ENCODE measurements at places on chromosomes 16 and 17.

GRCh38 chr16:57185446-57185944 lies 344 bp downstream of the PSME3IP1 start:
- DNase-seq: peak; percentile 49

- DNase-seq: no peak
These were observed 70.0 kb downstream of the WSCD1 start for GRCh38 chr17:6140188-6140587.

DNA sequence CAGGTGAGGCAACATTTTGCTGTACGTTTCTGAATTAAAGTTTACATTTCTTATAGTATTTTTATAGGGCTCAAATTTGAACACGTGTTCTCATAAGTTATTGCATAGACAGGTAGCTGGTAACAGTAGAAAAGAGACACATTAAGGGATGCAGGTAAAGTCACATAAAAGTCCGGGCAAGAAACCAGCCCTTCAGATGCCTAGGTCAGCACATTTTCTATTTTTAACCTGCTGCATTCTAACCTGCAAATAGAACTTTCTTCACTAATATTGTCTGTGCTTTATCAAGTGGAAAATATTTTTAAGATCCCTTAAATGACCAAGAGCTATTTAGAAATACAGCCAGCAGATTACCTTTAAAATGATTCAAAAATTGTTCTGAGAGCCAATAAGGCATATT lies 307.4 kb upstream of the AXIN2 start:
- no peak for DNase-seq

- no peak for DNase-seq
These were observed 133.9 kb downstream of the PITPNC1 start for GRCh38 chr17:67511012-67511411.

- peak; percentile 86 for DNase-seq
These were observed 33.9 kb downstream of the BAHCC1 start for GRCh38 chr17:81428948-81429774.

- DNase-seq: no peak
These were observed 24.4 kb upstream of the WSCD1 start for GRCh38 chr17:6045621-6046357.

DNA sequence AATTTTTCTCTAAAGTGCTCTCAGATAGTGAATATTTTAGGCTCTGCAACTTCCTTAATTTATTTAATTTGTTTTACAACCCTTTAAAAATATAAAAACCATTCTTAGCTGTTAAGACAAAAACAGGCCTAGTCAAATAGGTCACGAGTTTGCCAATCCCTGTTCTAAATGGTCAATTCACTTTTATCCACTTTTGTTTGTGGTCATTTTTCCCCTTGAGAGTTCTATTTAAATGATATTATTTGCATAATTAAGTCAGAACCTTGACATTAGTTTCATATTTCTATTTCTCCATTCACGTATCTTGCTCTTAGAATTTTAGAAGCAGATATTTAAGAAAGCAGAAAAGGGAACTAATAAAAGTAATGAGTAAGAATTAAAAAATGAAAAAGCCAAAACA lies 4.0 kb downstream of the AMFR start:
- DNase-seq: no peak

GRCh38 chr17:41133880-41134735 lies 6.2 kb downstream of the KRTAP4-6 start:
- DNase-seq: no peak

- peak; percentile 54 for DNase-seq
These were observed 72.2 kb downstream of the XPO6 start for GRCh38 chr16:28139530-28139929.

GRCh38 chr17:8315764-8316217 lies 5.8 kb downstream of the ARHGEF15 start:
- DNase-seq: no peak

- no peak for DNase-seq
These were observed 18.2 kb upstream of the BHLHA9 start for GRCh38 chr17:1251866-1252608.

DNA sequence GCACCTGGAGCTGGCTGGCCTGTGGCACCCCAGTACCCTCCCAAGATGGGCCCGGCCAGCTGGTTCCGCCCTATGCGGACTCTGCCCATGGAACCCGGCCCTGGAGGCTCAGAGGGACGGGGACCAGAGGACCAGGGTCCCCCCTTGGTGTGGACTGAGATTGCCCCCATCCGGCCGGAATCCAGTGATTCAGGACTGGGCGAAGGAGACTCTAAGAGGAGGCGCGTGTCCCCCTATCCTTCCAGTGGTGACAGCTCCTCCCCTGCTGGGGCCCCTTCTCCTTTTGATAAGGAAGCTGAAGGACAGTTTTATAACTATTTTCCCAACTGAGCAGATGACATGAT lies 12.0 kb downstream of the TBX21 start:
- DNase-seq: peak; percentile 15

DNA sequence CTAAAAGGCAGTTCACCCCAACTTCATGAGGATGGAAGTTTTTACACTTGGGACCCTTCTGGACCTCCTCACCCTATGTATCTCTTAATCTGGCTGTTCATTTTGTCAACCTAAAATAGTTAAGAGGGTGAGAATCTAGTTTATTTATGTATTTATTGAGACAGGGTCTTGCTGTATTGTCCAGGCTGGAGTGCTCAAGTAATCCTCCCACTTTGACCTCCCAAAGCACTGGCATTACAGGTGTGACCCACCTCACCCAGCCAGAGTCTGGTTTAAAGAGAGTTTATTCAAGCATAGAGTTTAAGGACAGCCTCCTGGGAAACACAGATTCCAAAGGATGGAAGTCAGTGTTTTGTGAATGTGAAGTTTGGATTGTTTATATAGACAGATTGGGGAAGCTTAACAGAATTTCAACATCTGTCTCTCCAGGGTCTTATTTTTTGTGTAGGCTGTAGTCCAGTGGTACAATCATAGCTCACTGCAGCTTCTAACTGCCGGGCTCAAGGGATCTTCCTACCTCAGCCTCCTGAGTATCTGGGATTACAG lies 8.0 kb upstream of the APPBP2 start:
- DNase-seq: no peak

DNA sequence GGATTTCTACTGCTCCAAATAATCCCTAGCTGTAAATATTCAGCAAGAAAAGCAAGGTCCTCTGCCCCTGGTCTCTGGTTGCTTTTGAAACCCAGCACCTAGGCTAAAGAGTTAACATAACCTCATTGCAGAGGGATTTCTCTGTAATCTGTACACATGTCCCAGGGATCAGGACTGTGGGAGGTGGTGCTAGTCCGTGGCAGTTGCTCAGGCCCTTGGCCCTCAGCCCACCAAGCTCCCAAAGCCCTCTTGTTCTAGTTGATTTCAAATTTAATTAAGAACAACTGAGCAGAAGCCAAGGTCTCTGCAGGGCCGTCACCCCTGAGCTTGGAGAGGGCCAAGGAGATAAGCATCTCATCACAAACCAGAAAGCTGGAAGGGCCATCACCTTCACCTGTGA lies 181.1 kb downstream of the SOX9 start:
- DNase-seq: no peak

- no peak for DNase-seq
These were observed 297.4 kb downstream of the CNTNAP4 start for GRCh38 chr16:76574651-76575050.

GRCh38 chr17:39636927-39637736 lies at the start of gene STARD3:
Gene STARD3 (plus strand): TSS chr17:39637144. CDS start chr17:39653532, 16,388 bp downstream.
- peak; percentile 96 for DNase-seq

GRCh38 chr17:5753421-5753820 lies 169.1 kb upstream of the NLRP1 start:
- DNase-seq: no peak

- DNase-seq: no peak
These were observed 444.2 kb downstream of the SOX9 start for GRCh38 chr17:72565006-72565405.

DNA sequence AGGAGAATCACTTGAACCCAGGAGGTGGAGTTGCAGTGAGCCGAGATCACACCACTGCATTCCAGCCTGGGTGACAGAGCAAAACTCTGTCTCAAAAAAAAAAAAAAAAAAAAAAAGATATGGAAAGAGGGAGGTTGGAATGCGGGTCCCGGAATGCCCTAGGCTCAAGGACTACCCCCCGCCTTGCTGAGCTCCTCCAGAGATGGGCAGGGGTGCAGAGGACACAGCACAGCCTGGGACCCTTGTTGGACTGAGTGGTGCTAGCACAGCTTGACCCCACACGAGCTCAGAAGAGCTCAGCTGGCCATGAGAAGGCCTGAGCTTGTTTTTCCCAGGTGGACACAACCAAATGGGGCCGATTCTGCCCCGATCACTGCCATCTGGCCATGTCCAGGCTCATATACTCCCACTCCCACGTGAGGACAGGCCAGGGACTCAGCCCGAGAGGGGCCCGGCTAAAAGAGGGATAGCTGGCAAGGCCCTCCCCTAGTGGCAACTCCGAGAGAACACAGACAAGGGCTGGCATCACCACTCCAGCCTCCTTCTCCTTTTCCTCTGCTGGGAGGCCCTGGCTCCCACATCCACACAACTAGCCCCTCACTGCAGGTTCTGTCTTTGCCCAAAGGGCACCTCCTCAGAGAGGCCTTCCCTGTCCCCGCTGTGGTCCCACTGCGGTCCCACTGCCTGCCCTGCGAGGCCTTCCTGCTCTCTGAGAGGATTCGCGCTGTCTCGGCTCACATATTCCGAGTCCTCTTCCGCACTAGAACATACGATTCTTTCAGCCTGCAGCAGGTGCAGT lies 11.0 kb downstream of the SGCA start:
- DNase-seq: no peak

DNA sequence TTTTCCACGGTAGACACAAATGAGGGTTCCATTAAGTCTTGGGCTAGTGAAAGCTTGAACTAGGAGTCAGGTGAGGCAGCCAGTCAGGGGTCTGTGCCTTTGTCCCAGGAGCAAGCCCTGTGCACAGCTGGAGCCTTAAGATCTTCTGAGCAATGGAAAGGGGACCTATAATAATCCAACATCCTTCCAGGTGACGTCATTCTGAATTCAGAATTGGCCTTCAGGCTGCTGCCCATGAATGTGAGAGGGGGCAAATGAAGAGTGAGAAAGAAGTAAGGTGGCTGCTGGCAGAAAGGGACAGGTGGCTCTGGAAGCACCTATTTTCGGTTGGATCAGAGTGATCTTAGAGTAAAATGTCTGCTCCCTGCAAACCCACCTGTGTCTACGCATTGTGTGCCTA lies 488.1 kb upstream of the CDH5 start:
- no peak for DNase-seq

- DNase-seq: no peak
These were observed 19.7 kb downstream of the C16orf74 start for GRCh38 chr16:85731179-85731578.

- peak; percentile 80 for DNase-seq
These were observed 36.6 kb upstream of the SLC25A19 start for GRCh38 chr17:75325827-75326225.

GRCh38 chr17:70215656-70216055 lies 46.3 kb downstream of the KCNJ2 start:
- DNase-seq: no peak

DNA sequence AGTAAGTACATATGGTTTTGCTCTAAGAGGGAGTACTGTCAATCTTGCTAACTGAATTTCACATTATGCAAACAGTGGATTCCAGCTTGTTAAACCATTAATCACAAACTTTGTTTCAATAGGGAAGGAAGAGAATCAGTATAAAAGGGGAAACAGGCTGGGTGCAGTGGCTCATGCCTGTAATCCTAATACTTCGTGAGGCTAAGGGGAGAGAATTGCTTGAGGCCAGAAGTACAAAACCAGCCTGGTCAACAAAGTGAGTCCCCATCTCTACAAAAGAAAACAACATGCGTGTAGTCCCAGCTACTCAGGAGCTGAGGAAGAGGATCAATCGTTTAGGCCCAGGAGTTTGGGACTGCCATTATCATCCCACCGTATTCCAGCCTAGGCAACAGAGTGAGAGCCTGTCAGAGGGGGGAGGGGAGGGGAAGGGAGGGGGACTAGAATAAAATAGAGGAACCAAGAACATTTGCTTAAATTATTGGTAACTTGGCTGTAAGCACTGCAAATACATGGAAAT lies 65.7 kb downstream of the FBXL20 start:
- DNase-seq: peak; percentile 71

GRCh38 chr17:21676281-21677111 lies 15.8 kb upstream of the KCNJ18 start:
- DNase-seq: no peak

DNA sequence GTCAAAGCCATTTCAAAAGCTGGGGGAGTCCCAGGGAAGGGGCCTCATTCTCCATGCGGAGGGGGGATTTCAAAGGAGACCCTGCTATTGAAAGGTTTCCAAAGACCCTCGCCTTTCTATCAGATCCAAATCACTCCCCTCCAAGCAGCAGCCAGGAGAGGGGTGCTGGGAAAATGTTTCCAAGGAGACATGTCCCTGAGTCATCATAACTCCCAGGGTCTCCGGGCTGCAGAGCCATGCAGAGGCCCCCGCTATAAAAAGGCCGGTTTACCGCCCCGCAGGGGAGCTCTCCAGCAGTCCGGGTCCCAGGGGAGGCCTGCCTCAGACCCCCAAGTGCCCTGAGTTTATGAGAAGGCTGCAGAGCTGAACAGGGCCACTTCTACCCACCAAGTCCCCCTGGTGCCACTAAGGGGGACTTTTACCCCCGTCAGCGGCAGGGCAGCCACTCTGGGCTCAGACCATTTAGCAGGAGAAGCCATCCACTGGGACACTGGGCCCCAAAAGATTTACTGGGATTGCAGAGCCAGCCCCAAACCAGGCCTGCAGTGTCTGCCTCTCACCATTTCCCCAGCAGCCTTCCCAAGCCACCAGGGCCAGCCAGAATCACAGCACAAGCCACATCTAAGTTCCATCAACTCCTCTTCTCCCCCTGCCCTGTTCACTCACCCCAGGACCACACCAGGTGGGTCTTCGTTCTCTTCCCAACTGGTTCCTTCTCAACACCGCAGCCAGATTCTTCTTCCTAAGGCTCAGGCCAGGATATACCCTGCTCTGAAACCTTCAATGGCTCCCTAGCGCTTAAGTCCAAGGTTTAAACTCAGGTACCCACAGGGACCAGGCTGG lies 234.4 kb downstream of the ZNF423 start:
- no peak for DNase-seq

- DNase-seq: no peak
These were observed 115.4 kb upstream of the CDC42EP4 start for GRCh38 chr17:73427198-73427597.

DNA sequence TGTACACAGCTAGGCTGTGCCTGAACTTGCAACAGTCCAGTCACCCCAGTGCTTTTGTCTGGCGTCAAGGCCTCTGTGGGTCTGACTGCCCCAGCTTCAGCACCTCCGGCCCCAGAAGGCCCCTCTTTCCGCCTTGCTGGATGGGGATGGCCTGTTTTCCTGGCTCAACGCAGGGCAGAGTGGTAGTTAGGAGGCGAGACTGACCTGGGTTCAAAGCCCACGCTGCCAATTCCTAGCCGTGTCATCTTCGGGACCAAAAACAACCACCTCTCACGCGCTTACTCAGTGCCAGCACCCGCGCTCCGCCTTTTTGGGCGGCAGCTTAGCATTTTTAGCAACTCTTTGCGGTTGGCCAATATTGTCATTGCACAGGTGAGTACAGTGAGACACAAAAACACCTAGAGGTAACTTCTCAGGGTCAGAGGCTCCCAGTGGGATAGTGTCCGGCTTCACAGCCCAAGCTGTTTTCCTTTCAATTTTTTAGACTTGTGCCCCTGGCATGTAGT lies 4.6 kb downstream of the MYBBP1A start:
- no peak for DNase-seq

Data from hematopoietic multipotent progenitor cell treated with erythropoietin and hydrocortisone succinate and interleukin-3 and kit ligand, for 4 days (in vitro differentiated cells).